Stimulated activated CD8-positive, alpha-beta memory T cell treated with anti-CD3 and anti-CD28 coated beads, Interleukin-4, amount 100 ng/mL, for 48 hours (primary cell): ENCODE measurements at places on chromosomes 11 and 22.

- no peak for DNase-seq
Measured at GRCh38 chr11:9651899-9652748, 11.8 kb upstream of the SWAP70 start.

- DNase-seq = no peak
Measured at GRCh38 chr11:94954753-94955152, 18.6 kb downstream of the CWC15 start.

DNA sequence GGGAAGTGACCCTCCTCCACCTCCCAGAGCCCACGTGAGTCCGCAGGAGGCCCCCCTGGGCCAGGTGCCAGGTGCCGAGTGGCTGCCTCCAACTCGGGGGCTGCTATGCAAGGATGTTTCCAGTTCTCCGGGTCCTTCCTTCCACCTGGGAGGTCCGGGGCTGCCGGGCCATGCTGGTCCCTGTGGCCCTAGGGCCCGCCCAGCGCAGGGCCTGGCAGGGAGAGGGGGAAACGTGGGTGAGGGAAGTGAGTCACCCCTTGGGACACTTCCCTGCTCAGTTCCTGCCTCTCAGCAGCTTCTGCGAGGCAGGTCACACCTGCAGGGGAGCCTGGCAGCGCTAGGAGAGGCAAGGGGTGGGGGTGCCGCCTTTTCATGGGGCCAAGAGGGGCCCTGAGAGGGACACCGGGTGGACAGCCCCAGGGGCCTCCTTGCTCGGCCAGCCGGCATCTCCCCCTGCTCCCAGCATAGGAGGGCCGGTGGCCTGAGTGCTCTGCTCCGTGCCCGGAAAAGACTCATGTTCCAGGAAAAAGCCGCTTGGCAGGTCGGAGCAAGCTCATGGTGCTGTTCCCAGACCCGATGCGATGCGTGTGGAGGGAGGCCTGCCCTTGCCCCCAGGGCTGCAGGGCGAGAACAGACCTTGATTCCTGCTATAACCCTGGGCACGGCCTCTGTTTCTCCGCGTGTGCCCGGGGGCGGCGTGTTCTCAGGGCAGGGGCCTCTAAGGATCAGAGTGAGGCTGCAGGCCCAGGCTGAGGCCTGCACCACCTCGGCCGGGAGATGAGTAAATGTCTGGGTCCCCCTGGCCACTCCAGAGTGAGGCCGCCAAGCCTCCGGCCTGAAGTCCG, 30.3 kb upstream of the WNT7B start:
- DNase-seq = no peak

GRCh38 chr11:118900535-118901384, 17.1 kb downstream of the CXCR5 start:
- DNase-seq = no peak

- no peak for DNase-seq
Measured at GRCh38 chr11:86663761-86664160, 8.7 kb downstream of the ME3 start.

GRCh38 chr22:29689206-29689879, 30.5 kb upstream of the CABP7 start:
- DNase-seq = no peak

DNA sequence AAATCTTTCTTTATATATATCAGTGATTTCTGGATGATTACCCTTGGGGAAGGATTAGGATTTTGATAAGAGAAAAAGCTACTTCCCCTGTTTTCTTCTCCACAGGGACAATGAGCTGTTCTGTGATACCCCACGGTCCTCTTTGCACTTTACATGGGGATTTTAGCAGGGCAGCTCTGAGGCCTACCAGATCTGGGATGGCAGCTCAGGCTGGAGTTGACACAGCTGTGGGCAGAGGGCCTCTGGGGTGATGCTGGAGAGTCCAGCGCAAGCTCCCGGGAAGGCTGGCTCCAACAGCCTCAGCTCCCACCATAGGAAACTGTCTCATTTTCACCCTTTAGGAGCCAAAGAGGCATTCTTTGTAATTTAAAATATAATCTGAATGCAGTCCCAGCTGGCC, 383.8 kb upstream of the NARS2 start:
- DNase-seq = no peak
